GM12878 (cell line): ENCODE measurements at places on chromosomes 7 and 10.

DNA sequence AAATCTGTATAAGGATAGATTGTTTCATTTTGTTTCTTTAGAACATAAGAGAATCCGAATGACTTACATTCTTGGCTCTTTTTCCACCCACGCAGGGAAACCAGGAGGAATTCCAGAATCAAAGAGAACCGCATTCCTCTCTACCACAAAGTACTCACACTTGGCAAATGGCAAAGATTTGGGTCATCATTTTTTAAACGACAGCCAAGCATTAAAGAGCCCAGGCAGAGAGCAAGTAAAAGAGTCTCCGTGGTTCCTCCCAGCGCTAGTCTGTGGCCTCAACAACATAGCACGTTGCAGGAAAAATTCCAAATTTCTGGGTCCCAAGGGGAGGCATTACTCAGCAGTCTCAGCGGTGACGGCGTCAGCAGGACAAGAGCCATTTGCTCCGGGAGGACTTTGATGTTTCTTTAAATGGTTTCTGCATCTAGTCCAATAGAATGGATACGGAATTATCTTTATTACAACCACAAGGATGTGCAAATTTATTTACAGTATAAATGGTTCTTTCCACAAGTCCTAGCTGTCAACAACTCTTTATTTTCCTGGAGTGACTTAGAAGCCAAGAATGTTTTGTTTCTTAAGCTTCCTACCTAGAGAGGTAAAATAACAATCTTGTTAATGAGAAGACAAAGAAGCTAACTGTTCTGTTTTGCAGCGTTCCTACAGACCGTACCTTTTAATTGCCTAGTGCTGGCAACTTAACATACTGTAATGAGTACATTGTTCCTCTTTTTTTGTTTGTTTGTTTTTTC is 232.5 kb downstream of the SKIDA1 start:
- no peak for DNase-seq

DNA sequence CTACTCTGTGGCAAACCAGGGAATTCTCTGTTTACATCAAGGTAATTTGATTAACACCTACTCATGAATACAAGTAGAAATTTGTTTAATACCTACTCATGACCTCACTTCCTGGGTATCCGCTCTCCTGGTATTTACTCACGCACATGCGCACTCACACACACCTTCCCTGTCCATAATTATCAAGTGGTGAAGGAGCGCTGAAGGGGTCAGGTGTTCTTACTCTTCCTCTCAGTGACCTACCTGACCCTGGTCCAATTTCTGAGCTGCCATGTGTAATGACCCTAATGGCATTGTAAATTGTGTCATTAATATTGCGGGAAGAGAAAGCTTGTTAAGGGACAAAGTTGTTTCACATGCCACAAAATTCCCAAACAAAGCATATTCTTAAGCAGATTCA is 41.3 kb upstream of the TRIL start:
- DNase-seq, result no peak

GRCh38 chr7:96276019-96276418 is 45.9 kb downstream of the SLC25A13 start:
- no peak for DNase-seq

GRCh38 chr10:132396494-132397035 is 435 bp upstream of the PWWP2B start:
- DNase-seq, result no peak

DNA sequence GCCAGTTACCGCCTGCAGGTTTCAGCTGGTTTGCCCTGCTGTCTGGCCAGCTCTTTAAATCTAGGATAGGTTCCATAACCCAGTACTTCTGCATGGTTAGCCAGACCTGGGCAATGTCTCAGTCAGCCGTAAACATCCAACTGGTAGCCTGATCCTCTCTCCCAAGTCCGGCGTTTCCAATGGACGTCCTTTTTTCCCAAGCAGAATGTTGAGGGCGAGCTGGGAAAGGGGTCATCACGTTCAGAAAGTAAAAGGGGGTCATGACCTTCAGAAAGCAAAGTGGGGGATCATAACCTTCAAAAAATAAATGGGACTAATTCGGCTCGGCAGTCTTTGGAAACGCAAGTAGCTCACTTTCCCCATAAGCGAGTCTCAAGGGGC is 430 bp downstream of the PON3 start:
- DNase-seq, result no peak
